ENCODE measurements at places on chromosomes 5 and 9.
A peak's percentile ranks its signal among the peaks of the same experiment; 100 is the strongest.

DNA sequence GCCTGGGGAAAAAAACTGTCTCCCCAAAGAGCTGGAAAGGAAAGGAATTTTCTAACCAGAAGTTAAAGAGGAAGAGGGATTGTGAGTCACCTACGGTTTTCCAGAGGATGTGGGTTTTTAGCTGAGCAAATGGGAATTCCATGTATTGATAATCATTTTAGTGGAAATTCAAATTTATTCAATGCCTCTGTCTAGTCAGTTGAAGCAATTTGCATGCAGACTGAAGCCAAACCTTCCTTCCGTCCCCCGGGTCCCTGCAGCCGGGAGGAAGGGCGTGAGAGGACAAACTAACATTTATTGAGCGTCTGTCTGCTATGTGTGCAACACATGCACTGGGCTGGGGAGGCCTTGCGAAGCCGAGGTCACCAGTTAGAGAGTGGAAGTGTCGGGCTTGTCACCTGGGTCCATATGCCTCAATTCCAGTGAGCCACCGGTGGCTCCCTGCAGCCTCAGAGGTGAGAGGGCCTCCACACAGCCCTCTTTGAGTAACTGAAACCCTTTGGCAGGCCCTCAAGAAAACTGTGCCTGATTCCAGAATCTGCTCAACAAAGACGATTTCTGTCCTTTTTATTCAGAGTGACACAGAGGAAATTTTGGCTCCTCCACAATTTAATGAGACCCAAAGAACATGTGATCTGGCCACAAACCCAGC lies 70.3 kb downstream of the COL27A1 start:
- peak; percentile 43 for DNase-seq

DNA sequence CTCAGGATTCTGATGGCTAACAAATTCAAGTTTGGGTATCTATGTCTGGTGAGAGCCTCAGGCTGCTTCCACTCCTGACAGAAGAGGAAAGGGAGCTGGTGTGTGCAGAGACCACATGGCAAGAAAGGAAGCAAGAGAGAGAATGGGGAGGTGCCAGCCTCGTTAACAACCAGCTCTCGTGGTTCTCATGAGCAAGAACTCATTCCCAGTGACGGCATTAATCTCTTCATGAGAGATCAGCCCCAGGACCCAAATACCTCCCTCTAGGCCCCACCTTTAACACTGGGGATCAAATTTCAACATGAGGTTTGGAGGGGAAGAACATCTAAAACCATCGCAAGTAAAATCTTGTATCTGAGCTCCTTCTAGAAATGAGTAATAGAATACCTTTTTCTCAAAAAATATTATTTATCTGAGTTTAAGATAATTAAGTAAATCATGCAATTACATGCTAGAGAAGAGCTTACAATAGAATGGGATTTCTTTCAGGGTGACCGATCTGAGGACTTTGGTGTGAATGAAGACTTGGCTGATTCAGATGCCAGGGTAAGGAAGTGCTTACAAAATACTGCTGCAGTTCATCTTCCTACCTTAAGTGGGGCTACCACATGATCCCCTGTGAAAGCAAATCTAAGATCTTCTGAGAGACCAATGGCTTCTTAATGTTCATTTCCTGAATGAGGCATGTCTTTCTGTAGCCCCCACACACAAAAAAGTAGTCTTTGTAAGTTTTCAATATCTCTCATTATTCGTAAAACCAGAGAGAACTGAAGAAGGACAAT lies 11.5 kb downstream of the ANXA1 start:
- DNase-seq: no peak

- DNase-seq: no peak
These were observed 197.9 kb downstream of the SH3GL2 start for GRCh38 chr9:17776735-17777134.

DNA sequence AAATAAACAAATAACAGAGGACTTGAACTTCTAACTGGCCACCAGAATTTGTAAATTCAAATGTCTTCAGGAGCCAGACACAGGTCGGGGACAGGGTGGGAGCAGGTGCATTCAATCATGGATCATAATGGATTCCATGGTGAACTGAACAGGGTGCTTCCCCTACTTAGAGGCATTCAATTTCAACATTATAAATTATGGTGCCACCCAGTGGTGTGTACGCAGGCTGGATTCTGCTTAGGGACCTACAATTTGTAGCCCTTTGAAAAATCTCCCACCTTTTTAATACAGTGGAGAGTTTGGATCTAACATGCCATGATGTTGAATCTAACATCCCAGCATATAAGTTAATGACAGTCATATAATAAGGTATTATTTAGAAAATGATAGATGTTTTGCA lies 22.3 kb downstream of the KLF9 start:
- DNase-seq: no peak

- DNase-seq: peak; percentile 77
These were observed 1.0 kb downstream of the ADAMTS19 start for GRCh38 chr5:129460936-129461710.

DNA sequence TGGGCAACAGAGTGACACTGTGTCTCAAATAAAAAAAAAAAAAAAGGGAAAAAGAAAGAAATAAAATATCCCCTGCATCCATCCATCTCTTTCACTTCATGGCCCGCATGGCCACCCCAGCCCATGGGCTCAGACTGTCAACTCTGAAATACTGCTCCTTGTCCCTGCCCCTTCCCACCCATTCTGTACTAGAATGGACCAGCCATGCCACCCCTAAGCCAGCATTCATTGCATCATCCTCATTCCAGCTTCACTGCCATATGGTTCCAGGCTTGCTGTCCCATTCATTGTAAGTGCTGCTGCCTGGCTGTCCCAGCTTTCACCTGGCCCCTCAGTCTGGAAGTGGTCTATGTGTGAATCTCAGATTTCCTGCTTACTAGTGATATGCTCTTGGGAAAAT lies 46.2 kb downstream of the SPRY4 start:
- no peak for DNase-seq

DNA sequence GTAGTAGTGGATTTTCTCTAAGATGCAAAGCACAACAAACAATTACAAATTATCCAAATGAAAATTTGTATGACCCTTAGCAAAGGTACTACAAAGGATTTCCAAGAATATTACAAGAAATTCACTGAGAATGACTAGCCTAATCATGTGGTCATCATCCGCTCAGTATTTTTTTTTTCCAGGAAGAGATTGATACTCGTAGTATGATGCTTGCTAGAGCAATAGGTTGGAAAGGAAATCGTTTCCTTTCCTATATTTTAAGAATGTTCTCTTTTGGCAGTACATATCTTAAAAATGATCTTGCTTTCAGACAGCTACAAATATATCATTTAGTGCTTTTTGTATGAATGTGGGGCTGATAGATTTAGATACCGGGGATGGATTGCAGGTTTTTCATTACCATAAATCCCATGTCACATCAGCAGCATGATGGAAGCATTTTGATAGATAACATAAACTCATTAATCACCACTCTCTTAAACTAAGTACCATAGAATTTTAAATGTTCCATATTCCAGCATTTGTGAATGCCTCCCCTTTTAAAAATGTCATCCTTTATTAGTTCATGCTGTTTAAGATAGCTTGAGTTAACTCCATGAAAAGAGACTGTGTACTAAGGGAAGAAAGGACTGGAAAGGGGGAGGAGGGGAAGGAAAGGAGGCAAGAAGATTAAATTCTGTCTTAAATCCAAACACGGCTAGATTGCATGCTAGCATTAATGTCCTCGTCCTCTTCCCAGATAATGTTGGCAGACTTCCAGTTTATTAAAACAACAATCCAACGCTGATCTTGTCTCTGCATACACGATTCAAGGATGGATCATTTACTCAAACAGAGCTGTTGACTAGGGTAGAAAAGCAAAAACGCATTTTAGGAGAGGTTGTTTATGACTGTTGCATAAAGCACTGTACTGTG lies 311.7 kb upstream of the ZNF608 start:
- peak; percentile 52 for DNase-seq

DNA sequence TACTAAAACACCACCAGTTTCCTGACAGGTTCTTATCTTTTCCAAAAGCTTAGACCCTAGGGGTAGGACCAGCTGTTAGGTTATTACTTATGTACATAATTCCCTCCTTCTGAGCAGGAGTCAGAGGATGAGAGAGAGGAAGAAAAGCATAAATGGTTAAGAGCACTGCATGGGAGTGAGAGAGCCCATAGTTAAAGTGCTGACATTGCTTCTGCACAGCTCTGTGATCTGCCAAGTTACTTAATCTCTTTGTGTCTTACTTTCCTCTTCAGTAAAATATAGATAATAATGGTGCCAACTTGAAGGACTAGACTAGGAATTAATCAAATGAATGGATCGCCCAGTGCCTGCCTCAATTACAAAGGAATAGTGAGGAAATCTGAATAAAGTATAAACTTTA lies 66.4 kb downstream of the NRG2 start:
- no peak for DNase-seq

- DNase-seq: no peak
These were observed 60.5 kb downstream of the ROPN1L start for GRCh38 chr5:10502130-10502529.

DNA sequence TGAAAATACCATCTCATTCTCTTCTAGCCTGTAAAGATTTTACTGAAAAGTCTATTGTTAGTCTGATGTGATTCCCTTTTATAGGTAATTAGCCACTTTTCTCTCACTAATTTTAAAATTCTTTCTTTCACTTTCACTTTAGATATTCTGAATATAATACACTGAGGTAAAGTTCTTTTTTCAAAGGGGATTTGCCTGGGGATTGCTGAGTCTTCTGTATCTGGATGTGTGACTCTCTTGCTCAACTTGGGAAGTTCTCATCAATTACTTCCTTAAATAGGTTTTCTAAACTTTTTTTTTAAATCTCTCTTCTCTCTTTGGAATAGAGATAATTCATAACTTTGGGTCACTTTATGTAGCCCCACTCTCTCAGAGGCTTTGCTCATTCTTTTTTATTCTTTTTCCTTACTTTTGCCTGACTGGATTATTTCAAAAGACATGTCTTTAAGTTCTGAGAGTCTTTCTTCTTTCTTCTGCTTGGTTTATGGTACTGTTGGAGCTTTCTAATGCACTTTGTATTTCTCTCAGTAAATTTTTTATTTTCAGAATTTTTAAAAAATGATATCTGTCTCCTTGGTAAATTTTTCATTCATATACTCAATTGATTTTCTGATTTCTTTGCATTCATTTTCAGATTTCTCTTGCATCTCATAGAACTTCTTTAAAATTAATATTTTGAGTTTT lies 55.9 kb upstream of the IL12B start:
- DNase-seq: no peak

DNA sequence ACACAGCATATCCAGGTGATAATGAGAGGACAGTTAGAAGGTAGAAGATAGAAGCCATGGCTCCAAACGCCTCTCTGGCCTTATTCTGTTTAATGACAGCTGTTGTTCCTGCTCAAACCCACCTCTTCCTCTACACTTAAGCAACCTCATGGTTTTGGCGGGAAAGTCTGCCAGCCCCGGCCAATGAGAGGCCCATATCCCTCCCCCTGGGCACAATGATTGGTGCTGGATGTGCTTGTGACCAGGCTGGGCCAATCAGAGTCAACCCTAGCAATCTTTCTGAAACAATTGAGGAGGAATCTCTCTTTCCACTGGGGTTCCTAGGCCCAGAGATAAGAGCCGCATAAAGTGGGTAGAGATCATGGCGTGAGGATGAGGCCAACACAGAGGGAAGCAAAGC lies 4.8 kb upstream of the GFI1B start:
- no peak for DNase-seq

DNA sequence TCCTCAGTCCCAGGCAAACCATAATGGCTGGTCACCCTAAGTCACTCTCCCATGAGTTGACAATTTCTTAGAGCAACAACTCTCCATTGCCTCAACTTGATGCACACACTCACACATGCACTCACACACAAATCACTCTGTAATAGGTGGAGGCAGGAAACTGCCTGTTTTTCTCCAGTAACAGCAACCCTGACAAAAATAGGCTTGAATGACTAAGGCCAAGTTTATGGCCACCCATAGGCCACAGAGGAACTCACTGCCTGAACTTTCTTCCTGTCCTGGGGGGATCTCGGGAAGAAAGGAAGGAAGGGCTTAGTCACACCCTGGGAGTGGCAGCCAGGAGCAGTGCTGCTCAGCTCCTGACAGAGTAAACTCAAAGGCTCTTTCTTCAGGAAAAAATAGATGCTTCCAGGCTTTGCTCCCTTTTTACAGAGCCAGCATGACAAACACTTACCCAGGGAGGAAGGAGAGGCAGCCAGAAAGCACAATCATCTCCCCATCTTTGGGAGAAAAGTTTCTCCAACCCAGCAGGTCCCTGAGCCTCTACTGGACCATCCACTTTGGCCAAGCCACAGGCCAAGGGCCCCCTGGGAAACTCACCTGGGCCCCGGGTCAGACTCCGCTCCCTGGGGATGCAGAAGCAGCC lies 368 bp downstream of the SH3TC2 start:
- peak; percentile 95 for DNase-seq

GRCh38 chr5:187617-188451 lies 3.5 kb upstream of the LRRC14B start:
- no peak for DNase-seq

- peak; percentile 47 for DNase-seq
These were observed 142.9 kb downstream of the NFIB start for GRCh38 chr9:14170973-14171596.

- no peak for DNase-seq
These were observed 28.6 kb upstream of the NRARP start for GRCh38 chr9:137330689-137331088.

DNA sequence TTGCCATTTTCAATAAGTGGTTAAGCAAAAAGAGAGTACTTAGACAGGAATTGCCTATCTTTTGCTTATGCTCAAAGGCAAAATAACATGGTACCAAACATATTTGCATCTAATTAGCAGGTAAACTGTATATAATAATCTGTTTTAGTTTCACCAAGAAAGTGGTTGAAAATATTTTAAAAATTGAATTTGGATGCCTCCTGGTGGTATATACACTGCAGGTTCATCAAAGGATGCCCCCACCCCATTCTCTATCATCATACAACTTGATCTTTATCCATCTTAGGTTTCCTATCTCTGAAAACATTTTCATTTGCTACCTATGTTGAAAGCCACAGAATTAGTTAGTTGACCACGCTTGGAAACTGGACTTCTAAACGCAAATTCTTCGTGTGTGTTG lies 47.0 kb upstream of the MROH2B start:
- DNase-seq: no peak

- DNase-seq: no peak
These were observed 190.0 kb downstream of the MED10 start for GRCh38 chr5:6188344-6188743.

DNA sequence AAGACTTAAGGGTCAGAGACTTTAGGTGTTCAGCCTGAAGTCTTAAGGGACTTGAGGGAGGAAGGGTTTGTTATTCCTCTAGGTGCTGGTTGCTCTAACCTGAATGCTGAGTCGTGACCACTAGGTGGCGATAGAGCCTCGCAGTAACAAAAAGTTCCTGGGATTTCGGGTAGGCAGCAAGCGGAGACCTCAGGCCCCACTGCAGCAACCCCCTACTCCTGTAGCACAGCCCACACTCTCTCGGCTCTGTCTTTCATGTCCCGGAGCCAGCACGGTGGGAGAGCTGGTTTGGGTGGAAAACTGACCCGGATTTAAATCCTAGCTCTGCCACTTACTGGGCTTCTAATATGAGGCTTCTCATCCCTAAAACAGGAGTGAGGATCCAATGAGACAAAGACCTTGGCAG lies 100.3 kb upstream of the PANK3 start:
- DNase-seq: peak; percentile 55

- no peak for DNase-seq
These were observed 36.2 kb upstream of the REEP2 start for GRCh38 chr5:138402640-138403039.

GRCh38 chr9:88932766-88933165 lies 58.5 kb upstream of the S1PR3 start:
- no peak for DNase-seq
